Activated naive CD4-positive, alpha-beta T cell treated with anti-CD3 and anti-CD28 coated beads for 36 hours (primary cell): ENCODE measurements at places on chromosomes 13 and 19. TPM values are rescaled to one million over a fixed set of nuclear protein-coding genes. Genes with fewer than 3 reads are reported as not detected.

DNA sequence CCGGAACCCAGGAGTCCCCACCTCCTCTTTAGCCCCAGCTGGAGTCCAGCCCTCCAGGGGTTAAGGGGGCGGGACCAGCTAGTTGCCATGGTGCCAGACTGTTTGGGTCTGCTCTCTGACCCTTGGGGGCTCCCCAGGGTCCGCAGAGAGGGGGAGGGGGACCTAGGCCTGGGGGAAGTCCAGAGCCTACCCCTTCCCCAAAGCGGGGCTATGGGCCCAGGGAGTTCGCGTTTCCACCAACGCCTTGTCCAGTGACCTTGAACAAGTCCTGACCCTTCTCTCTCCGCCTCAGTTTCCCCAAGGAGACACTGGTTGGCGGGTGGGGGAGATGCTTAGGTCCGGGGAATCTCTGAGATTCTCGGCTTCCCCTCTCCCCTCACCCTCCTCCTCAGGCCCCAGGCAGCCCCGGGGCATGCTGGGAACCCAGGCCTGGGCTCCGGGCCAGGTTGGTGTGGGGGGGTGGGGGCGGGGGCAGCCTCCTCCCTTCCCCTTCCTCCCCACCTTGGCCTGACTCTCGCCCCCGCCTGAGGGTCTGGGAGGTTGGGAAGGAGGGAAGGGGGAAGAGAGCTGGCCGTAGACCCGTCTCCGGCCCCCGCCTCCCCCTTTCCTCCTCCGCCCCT lies 2.6 kb upstream of the SPACA6 start:
- peak; percentile 88 for DNase-seq

DNA sequence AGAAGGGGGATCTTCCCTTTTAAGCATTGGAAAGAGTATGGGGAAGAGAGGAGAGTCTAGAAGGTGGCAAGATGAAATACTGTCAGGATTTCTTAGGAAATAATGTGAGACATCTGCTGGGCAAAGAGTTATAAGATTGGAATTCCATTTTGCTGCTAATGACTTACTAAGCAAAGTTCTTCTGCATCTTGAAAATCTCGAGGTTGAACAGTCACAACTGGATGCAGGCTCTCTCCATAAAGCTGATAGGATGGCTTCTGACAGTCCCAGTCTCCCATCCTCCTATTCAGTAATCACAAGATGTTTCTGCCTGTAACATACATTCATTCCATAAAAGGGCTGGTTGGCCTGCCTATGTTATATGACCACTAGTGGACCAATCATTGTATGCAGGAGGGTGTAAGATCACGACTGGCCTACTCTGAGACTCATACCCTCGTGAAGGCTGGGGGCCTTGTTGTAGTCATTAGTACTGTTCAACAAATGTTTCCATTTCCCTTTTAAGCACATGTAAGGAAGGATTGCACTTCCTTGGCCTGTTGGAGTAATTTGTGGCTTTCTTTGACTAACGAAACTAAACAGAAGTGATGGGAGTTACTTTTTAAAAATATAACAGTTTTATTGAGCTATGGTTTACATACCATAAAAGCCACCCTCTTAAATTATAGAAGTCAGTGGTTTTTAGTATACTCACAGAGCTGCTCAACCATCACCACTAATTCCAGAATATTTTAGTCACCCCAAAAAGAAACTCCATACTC lies 45.0 kb upstream of the TDRD3 start:
- no peak for DNase-seq

TMEM221 gene
- total RNA-seq, result not detected

- no peak for DNase-seq
These were observed 105.6 kb downstream of the DHRS12 start for GRCh38 chr13:51698352-51698751.

CD70 gene
- 3.7 TPM for total RNA-seq

GRCh38 chr19:16851031-16851712 lies 22.0 kb downstream of the SIN3B start:
- DNase-seq, result no peak
